Myocyte (in vitro differentiated cells): ENCODE measurements at places on chromosomes 3 and 15.

DNA sequence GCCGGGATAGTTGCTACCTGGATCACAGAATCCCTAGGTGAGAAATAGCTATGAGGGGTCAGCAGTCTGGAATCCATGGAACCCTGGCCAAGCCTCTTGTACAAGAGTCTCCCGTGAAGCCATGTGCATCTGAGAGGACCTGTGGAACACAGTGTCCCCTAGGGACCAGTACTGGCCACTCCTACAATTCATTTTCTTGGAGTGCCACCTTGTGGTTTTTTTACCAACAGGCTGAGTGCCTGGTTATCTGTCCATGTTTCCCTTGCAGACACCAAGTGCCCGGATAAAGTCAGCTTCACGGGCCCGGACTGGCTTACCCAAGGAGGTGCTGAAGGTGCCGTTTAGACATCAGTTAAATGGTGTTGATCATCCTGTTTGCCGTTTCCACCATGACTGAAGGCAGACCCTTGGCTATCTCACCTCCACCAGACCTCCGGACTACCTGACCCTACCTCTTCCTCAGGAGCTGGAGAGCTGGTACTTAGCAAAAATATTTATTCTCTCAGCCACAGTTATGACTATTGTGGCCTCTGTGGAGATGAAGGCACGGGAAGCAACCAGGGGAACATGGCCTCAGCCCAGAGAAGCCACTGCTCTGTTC, 93.9 kb downstream of the RBPMS2 start:
- peak; percentile 72 for DNase-seq

DNA sequence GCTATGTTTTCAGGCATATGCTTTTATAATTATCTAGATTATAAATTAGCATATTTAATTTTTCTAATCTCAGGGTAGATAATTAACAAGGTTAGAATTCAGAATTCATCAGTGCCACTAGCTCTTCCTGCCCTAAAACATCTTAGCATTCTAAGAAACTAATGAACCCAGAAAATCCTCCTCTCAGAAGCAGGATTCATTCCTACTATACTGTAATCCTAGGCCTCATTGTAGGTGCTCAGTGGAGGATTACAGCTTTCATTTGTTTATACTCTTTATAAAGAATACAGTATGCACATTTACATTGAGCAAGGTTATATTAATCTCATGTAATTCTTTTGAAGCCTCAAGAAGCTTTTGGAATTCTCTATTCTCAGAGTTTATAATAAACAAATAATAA, 20.9 kb downstream of the ACAD11 start:
- DNase-seq: no peak

DNA sequence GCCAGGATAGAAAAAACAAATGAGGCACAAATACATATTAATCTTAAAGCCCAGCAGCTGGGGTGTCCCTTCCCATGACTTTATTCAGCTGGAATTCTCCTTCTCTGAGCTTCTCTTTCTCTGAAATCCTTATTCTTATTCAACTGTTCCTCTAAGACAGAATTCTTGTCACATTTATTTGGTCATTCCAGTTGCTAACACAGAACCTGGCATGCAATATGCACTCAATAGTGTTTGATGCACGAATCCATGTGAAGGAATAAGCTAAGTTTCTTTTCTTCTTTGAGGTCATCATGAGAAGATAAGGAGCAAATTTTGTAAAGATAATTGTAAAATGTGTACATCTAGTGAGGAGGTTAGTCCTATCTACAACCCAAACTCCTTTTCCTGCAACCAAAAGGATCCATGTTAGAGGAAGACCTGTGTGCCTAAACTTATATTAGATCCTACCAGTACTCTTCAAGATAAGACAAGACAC, 154.2 kb upstream of the KCNMB2 start:
- no peak for DNase-seq

DNA sequence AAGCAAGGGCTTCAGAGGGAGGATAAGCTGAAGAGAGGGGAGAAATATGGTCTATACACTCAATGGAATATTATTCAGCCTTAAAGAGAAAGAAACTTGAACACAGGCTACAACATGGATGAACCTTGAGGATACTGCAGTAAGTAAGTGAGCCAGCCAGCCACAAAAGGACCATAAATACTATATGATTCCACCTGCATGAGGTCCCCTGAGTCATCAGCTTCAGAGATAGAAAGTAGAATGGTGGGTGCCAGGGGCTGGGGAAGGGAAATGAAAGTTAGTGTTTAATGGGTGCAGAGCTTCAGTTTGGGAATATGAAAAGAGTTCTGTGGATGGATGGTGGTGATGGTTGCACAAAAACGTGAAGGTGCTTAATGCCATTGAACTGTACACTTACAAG, 68.4 kb upstream of the SEC13 start:
- DNase-seq: no peak
